ENCODE measurements at places on chromosomes 5 and 9.
A peak's percentile ranks its signal among the peaks of the same experiment; 100 is the strongest.

GRCh38 chr9:136572003-136572827 is 26.4 kb upstream of the NOTCH1 start:
- no peak for DNase-seq

DNA sequence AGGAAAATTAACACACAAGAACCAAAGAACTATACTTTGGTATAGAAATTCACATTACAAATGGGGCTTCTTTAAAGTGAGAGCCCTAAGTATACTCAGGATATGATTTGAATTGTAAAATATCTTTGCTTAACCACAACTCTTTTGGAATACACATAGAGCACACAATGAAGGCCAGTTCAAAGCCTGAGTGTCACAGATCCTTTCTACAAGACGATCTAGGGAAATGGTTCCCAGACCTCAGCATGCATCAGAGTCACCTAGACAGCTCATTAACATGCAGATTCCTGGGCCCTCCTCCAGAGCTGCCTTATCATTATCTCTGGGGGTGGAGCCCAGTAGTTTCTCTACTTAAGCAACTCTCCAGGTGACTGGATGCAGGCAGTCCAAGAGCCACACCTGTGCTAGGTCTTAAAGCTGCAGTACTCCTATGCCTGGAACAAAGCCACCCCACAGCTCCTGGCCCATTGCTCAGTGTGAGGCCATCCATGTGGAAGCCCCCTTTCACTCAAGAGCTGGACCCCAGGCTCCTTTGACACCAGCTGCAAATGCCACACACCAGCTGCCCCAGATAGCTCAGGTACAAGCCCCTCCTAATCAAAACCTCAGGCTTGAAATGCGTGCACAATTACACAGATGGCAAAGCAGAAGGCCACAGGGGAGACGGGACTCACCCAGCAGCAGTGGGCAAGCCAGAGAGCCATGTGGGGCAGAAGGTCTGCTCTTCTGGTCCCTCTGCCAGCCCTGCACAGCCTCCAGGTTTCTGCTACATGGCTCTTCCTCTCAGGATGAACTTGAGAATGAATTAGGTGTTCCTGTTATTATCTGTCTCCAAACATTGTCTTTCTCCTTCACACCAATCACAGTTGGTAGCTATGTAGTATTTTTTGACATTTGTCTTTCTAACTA is 106.1 kb downstream of the SH3TC2 start:
- DNase-seq, result no peak

- no peak for DNase-seq
Measured at GRCh38 chr5:177256296-177256695, 47.2 kb downstream of the RAB24 start.

DNA sequence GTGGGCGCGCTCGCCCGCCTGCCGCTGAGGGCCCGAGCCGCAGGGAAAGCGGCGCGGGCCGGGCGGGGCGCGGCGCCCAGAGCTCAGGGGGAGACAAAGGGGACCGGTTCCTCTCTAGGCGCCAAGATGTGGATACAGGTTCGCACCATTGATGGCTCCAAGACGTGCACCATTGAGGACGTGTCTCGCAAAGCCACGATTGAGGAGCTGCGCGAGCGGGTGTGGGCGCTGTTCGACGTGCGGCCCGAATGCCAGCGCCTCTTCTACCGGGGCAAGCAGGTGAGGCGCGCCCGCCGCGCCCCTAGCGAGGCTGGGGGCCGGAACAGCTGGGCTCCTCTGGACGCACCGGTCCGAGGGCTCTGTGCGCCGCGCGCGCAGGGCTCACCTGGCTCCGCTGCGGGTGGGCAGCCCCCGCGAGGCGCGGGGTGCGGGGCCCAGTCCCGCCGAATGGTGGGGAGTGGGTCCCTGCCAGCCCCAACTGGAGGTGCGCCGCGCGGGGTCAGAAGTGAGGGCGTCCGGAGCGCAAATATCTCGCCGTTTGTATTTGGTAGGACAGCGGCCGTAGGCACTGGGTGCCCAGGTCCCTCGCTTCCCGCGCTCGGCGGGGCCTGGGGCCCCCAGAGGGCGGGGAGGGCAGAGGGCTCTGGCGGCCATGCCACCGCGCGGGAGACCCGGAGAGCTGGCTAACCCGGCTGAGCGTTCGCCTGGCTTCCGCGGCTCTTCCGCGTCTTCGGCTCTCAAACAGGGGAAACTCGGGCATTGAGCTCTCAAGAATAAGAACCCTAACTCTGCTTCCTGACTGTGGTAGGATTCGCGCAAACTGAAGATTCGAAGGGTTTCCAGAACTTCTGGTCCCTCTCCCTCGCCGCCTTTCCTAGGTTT is 607 bp downstream of the UHRF2 start:
- DNase-seq, result no peak

DNA sequence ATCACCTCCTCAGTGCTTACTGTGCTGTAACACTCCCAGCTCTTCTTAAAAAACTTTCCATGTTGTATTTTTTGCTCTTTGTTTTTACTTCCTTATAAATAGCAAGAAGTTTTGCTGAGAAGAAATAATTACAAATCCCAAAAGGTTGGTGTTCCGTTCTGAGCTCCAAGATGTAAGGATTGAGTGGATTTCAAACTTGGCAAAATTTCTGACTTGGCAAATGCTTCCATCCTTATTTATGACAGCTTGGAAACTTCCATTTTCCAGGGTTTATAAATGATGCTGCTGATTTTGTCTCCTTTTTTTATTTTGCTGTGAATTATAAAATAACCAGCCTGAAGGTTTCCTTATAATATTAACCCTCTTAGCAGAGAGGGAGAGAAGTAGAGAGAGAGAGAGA is 151.9 kb downstream of the NTRK2 start:
- no peak for DNase-seq

DNA sequence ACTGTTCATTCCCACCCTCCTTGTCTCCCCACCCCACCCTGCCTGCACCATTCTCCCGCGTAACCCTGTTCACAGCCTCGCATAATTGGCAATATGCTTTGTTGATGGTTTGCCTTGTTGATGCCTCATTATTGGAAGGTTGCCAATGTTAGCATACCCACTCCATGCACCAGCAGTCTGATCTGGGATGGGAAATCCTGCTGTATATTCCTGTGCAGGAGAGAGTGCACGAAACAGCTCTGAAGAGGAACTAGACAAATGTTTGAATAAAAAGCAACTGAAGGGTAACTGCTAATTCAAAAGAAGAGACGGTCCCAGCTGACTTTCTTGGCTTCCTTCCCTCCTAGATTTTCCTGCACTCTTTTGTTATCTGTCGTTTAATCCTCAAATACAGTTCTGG is 271.7 kb upstream of the TLE4 start:
- no peak for DNase-seq

DNA sequence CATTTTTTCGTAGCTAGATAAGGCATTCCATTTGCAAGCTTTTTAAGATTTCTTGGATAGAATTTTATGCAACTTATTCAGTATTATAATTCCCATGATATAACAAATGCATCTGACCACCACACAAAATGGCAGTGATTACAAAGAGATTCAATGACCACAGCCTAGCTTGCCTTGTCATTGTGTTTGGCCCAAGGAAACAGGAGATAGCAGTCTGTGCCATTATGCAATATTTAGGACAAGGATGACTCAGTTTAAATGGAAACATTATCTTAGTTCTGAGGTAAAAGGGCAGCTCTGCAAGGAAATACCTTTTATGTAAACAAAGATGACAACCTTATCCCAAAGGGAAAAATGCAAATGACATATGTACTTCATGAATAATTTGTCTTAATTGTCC is 89.8 kb downstream of the NUDT12 start:
- no peak for DNase-seq

GRCh38 chr5:160702311-160702803 is 149.7 kb downstream of the ATP10B start:
- DNase-seq, result no peak

DNA sequence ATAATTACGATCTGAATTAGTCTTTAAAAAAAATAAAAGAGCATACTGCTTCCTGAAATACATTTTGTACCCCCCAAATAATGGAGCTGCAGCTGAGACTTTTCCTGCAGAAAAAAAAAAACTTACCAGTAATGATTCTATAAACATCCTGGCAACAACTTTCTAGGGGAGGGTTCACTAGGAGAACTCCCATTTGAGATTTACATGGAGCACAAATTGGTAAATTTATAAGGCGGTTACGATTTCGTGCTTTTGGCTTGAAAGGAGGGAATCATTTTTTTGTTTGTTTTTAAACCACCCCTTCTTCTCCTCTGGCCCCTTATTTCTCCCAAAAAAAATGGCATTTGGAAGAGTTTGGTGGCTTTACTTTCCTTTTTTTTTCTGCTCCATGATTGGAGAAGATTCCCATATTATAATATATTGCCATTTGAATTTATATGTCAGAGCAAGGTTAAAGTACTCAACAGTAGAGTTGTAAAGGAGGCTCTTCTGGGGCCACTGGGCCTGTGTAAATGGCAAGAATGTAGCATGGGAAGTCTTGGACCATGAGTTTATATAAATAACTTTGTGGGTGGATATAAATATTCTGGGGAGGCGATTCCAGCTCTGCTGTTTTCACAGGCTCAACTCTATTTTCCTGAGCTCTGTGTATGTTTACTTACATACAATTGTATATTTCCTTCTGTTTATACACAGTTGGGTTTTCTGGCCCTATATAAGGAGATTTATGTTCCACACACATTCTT is 159.9 kb downstream of the CSNK1G3 start:
- DNase-seq, result no peak

DNA sequence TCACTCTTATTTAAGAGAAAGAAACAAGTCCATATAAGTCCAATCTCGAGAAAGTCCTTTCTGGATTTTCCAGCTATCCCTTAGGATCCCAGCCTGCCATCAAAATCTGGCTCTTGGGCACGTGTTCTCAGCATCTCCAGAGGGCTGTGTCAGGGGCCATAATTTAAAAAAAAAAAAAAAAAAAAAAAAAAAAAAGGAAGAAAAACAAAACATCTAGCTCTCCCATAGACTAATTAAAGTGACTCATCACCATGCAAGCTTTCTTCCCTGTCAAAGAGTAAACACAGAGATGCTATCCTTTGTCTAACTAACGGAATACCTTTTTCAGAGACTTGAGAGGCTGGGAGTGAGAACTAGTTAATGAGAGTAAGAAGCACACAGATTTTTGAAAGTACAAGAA is 44.9 kb upstream of the MYO10 start:
- no peak for DNase-seq

DNA sequence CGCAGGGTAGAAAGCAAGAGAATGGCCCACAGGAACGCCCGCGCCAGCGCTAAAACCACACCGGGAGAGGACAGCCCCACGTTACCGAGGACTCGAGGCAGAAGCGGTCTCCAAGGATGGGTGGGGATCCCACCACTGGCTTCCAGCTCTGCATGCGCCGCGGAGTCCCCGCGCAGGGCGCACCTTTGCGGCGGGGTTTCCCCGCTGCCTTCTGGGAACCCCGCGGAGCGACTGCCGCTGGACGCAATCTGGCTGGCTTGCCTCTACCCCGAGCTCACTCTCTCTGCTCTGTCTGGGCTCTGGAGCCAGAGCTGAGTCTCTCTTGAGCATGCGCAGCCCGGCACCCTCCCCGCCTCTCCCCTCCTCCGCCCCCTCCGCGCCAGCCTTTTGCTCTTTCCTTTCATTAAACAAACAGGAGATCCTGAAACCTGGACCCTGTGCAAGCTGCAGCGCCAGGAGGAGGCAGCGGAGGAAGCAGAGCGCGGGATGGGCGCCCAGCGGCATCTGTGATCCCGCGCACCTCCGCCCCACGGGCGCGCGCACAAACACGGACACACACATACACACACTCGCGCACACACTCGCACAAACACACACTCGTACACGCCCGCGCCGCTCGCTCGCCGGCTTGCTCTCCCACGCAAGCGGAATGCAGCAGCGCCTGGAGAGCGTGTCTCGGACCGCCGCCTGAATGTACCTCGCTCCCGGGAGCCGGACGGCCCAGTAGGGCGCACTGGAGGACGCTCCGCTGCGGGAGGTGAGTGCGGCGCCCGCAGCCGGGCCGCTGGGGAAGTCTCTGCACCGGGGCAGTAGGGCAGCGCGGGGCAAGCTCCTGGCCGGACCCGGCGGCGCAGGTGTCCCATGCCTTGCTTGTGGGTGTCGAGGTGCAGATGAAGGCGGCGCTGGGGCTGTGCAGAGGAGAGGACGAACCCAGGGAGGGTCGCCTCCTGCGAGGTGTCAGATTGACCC is at the start of gene PLPPR1:
TSS of gene PLPPR1 (plus strand) at position 382 of the 969 bp plus-strand sequence.
- DNase-seq, result no peak

GRCh38 chr5:72529383-72529782 is 22.2 kb upstream of the ZNF366 start:
- DNase-seq, result no peak

DNA sequence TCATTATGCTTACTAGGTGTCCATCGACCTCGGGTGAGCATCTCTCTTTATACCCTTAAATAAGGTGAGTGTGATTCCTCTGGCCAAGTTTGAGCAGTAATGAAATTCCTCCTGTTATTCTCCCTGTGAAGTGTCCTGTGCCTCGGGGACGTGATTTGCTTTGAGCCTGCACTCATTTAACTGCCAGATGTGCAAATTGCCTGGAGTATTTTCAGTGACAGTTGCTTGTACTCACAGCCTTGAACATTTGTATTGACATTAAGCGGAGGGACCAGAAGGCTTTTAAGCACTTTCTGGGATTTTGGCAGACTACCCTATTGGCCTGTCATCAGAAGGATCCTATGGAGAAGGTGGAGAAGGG is 126.9 kb downstream of the DOCK2 start:
- no peak for DNase-seq

DNA sequence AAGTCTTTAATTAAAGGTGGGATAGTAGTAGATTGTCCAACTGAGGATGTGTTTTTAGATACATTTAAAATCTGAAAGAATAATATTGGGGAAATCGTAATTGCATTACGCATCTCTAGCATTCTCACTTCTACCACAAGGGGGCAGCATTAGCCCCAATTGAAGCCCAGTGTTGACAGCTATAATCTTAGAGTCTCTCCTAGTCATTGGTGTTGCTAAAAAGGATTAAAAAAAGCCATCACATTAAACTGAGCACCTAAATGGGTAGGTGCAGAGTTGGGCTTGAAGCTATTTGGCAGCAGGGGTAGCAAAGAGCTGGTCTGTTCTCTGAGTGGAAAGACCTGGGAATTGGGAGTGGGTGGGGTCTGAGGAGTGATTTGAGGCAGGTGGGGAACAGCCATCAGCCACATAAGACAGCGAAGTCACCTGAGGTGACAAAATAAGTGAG is 177.2 kb downstream of the OSTF1 start:
- DNase-seq, result peak; percentile 17

- no peak for DNase-seq
Measured at GRCh38 chr5:77971776-77972468, 195.8 kb upstream of the TBCA start.

DNA sequence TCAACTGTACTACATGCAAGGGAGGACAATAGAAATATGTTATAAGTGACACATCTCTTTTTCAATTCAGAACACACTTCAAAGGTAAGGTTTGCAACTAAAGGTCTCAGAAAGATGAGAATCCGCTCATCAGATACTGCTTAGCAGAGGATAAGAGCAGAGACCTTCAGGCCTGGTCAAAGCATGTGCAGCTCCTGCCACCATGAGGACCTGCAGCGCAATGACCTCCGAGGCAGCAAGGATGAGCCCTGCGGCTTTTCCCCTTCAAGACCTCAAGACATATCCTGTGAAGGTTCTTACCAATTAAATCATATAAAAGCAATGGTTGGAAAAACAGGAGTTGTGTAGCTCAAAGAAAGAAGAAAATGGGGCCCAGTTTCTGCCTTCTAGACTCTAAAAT is 135.8 kb downstream of the TRIM36 start:
- DNase-seq, result no peak

Measured in HFF-Myc (cell line).